ENCODE measurements at places on chromosomes 16 and 17. TPM values are rescaled to one million over a fixed set of nuclear protein-coding genes. Genes with fewer than 3 reads are reported as not detected.

GRCh38 chr16:67016143-67016542 is 12.8 kb upstream of the CBFB start:
- peak; percentile 5 for DNase-seq

The NXPH3 gene
- polyA plus RNA-seq = 0.80 TPM

The NTN1 gene
- 0.24 TPM for polyA plus RNA-seq

The HAGHL gene
- polyA plus RNA-seq = 63.5 TPM

The RNF222 gene
- polyA plus RNA-seq = not detected

DNA sequence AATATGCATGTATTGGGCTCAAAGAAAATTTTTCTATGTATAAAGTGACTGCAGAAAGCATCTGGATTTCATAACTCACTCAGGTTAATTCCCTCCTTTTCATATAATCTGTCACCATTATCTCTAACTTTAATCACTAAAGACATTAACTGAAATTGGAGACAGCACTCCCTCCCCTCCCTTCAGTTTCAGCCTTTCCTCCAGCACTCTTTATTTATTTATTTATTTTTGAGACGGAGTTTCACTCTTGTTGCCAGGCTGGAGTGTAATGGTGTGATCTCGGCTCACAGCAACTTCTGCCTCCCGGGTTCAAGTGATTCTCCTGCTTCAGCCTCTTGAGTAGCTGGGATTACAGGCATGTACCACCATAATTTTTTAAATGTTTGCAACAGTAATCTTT is 43.1 kb downstream of the CDH8 start:
- no peak for DNase-seq

DNA sequence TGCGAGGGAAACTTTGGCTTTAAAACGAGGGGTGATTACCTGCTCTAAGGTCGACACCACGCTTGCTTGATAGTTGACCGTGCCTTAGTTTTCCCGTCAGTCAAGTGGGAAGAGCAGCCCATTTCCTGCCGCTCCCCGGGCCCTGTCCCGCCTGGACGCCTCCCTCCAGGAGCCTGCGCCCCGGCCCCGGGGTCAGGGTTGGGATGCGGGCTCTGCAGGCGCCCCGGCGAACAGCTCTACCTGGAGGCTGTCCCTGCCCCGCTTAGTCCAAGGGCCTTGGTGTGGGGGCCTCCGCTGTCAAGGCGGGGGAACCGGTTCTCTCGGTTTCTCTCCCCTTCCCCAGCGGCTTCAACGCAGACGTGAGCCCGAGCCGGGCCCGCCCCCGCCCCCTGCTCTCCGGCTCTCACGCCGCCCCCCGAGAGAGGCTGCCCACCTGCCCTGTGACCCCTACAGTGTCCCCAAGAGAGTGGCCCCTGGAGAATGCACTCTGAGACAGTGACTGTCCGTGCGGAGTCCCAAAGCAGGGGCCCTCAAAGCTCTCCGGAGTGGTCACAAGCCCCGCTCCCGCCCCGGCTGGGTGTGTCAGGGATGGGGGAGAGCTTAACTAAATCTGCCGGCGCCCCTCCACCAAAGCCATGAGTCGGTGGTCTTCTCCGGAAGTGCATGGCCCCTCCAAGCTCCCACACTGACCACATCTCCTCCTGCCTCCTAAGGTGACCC is 117.4 kb upstream of the SMURF2 start:
- no peak for DNase-seq

GRCh38 chr16:930511-930910 is 40.3 kb downstream of the LMF1 start:
- no peak for DNase-seq

- no peak for DNase-seq
Observed at GRCh38 chr17:30545024-30545423, 67.8 kb downstream of the GOSR1 start.

The ODAD4 gene
- polyA plus RNA-seq = 1.3 TPM

GRCh38 chr17:70787721-70788300 is 618.5 kb downstream of the KCNJ2 start:
- no peak for DNase-seq

DNA sequence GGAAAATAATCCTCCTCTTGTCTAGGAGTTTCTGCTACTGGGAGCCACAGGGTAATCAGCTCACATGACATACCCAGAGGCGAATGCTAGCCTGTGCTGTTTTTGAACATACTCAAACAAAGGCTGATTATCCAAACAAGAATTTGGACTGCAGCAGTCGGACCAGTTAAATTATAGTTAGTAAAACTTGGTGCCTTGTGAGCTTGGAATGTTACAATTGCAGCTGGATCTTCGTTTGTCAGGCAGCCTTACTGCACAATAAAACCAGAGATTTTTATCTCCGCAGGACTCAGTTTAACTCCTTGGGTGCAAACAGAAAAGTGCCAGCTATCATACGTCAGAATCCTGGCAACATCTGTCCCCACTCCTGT is 163.8 kb upstream of the TBX2 start:
- DNase-seq = no peak

DNA sequence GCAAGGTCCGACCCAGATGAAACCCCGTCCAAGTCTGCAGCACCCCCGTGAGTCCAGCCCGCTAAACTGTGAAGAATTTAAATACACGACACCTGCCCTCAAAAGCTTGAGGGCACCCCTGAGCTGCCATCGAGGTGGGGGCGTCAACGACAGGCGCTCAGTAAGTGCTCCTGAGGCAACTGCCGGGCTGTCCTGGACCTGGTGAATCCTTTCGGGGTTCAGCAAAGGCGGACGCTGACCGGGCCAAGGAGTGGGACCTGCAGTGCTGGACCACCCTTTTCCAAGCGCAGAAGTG is 512 bp upstream of the ENDOV start:
- no peak for DNase-seq

DNA sequence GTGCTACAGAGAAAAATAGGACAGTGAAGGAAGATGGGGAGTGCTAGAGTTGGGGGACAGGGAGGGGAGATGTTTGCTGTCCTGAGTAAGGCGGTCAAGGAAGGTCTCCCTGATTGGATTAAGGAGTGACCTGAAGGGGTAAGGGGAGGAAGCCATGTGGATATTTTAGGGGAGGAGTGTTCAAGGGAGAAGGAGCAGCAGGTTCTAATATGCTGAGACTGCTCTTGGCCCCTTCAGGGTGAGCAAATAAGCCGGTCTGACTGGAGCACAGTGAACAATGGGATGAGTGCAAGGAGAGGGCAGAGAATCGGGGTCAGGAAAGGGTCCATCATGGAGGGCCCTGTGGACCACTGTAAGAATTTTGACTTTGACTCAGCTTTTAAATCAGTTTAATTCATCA is 188.8 kb downstream of the IRX3 start:
- DNase-seq = no peak

DNA sequence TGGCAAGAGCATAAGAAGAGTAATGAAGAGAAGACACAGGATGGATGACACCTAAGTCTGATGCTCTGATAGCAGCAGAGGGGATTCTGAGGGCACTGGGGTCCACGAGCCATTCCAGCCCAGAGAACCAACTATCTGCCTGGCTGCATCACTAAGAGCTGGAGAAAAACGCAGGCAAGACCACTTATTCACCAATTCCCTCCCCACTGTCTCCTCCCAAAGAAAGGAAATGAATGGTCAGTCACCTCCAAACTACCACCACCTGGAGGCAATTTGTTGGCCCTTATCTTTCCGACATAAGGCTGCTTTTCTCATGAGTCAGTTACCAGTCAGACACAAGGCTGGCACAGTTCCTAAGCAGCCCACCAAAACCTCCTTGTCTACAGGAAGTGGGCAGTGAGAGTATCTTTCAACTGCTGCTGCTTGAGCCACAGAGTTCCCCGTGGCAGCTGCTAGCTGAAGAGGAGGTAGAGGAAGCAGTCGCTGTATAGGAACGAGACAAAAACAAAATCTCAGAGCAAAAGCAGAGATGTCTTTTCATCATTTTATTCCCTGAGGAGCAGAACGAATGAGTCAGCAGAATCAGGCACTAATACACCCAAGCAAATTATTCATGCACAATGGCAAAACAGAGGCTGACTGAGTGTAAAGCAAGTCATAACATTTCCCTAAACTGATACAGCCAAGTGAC is 111.1 kb downstream of the SMG6 start:
- no peak for DNase-seq

- DNase-seq = peak; percentile 34
Observed at GRCh38 chr17:413016-413350, 60.4 kb upstream of the RPH3AL start.

- no peak for DNase-seq
Observed at GRCh38 chr16:68468842-68469241, 20.5 kb upstream of the SMPD3 start.

- DNase-seq = no peak
Observed at GRCh38 chr16:82658796-82659195, 32.0 kb downstream of the CDH13 start.

GRCh38 chr17:7549401-7550055 is 670 bp downstream of the TNFSF12 start:
- no peak for DNase-seq

- no peak for DNase-seq
Observed at GRCh38 chr16:23575834-23576233, 18.3 kb downstream of the UBFD1 start.

DNA sequence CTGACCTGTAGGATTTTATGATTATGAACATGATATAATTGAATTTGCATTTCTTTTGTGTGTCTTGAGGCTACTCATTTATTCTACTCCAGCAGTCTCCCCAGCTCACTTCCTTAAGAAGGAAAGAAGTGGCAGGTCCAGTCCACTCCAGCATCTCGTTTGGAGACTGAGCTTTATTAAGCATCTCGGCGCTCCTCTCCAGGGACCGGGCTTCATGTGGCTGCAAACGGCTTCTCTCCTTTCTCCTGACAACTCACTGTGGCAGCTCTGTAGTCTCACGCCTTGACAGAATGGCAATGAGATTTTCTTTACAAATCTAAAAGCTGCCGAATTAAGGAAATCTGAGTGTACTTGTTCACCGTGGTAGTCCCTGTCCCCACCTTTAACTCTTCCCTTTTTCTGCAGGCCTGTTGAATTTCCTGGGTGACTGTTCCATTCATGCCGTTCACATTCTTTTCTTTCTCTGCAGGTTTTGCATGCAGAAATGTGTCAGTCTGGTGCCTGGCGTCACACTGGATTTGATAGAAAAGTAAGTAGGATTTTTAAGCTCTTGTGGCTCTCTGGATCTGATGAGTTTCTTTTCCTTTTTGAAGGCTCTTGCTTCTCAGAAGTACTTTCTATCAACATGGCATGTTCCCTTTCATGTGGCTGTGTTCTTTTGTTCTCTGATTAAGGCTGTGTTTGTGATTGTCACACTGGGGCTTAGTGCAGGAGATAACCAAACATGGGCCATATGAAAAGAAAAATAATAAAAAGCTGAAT is 200.5 kb upstream of the CHMP6 start:
- no peak for DNase-seq

DNA sequence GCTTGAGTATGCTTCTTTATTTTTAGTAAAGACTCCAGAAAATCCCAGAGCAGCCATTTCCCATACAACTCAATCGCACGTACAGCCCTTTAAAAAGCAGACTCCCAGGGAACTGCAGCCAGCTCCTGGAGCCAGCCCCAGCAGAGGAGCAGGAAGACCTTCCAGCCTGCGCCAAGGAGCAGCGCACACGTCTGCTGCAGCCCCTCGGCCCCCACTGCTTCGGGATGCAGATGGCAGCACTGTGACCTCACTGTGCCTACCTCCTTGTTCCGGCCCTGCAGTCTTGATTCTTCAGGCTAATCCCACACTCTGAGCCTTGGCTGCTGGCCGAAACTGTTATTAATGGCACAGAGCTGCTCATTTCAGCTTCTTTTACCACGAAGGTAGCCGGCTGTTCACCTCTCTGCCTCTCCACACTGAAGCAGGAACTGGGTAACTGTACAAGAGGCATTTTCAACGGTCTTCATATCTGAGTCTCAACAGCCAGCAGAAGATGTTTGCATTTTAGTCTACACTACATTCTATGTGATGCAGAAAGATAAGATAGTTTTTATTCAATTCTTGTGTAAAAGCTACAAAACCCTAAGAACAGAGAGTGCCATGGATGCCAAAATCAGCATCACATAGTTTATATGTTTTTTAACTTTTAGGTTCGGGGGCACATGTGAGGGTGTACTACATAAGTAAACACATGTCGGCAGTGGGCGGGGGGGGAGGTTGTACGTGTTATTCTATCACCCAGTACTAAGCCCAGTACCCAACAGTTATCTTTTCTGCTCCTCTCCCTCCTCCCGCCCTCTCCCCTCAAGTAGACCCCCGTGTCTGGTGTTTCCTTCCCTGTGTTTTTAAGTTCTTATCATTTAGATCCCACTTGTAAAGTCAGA is 130.9 kb downstream of the ANKRD11 start:
- DNase-seq = no peak

The TEKT5 gene
- polyA plus RNA-seq = 0.88 TPM

Measured in adrenal gland (tissue), 19 donors.